ENCODE measurements at places on chromosomes 2 and 18. TPM values are rescaled to one million over a fixed set of nuclear protein-coding genes. Genes with fewer than 3 reads are reported as not detected.

The ST8SIA5 gene
- 0.01 TPM for polyA plus RNA-seq

DNA sequence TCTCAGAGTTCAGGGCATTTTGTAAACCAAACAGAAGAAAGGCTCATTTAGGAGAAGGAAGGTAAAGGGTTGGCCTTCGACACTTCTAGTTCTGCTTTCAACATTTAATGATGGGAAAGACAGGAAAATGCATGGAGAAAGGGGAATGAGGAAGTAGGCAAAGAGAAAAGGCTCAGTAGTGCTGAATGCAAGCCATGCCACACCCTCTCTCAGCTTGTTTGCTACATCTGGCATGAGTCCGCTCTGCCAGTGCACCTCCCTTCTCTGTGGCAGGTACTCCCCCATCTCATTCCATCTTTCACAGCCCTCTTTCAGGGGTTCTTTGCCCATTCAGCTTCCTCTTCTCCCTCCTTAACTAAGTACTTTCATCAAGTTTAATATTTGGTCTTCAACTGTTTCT, 120.9 kb upstream of the ITGB6 start:
- no peak for DNase-seq

DNA sequence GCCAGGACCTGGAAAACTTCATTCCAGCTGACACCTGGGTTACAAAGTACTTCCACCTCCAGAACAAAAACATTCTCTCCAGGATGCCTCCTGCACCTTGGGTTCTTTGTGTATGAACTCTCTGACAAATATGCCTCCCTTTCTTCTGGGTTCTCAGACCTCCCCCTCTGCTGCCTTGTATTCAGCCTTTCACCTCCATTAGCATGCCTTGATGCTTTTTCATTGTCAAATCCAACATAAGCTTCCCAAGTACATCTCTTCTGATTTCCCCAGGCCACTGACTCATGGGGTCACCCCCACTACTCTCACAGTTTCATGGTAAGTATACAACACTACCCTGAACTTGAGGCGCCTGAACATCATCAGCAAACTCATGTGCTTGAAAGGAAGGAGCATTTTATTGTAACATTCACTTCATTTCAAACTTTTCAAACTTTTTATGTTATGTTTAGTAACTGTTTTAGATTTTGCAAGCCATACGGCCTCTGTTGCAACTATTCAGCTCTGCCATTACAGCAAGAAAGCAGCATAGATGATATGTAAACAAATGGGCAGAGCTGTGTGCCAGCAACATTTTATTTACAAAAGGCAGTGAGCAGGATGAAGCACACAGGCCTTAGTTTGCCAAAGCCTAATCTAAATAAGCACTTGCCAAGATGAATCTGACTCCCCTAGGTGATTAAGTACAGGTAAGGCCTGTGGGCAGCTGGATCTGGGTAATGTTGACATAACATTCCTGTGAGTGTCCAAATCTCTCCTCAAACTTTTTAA, 32.5 kb upstream of the MRPS9 start:
- peak; percentile 2 for DNase-seq

DNA sequence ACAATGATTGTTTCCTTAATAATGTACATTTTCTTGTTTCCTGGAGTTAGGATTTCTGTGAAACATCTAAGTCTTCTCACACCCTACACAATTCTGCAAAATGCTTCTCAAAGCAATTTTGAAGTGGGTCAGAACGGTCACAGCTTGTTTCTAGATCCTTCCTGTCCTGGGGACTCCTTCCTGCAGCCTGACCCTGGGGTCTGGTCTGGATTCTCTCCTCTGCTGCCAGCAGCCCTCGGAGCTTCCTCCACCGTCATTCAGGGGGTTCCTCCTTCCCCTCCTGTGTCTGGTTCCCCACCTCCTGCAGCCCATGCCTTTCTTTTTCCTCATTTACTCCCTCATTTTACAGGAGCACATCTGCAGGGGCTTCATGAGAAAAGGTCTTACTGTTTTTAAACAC, 322.1 kb downstream of the AGPS start:
- DNase-seq, result no peak

DNA sequence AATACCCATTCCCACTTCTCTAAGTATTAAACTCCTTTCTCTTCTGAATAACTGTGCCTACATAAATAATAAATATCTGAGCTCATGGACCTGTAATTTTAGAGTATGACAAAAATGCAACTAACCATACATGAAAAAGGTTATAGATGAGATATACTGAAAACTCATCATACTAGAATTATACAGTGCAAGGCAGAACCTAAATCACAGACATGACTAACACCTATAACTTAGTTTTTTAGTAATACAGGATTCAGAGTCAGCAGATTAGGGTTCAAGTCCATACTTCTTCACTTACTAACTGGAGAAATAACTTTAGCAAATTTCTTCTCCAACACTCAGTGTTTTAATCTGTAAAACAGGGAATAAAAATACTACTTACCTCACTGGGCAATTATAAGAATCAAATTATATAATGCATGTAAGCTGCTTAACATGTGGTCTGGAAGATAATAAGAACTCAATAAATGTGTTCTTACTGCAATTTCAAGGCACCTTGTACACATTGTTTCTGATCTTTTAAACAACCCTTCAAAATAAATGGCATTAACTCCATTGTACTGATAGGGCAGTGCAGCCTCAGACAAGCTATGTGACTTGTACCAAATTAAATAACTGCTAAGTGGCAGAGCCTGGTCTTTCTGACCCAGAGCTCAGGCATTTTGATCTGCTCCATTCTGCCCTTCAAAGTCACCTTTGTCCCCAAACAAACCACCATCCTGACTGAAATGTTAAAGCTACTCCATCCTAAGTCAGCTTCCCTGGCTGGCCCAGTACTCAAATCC, 39.6 kb upstream of the KLF7 start:
- DNase-seq, result no peak

DNA sequence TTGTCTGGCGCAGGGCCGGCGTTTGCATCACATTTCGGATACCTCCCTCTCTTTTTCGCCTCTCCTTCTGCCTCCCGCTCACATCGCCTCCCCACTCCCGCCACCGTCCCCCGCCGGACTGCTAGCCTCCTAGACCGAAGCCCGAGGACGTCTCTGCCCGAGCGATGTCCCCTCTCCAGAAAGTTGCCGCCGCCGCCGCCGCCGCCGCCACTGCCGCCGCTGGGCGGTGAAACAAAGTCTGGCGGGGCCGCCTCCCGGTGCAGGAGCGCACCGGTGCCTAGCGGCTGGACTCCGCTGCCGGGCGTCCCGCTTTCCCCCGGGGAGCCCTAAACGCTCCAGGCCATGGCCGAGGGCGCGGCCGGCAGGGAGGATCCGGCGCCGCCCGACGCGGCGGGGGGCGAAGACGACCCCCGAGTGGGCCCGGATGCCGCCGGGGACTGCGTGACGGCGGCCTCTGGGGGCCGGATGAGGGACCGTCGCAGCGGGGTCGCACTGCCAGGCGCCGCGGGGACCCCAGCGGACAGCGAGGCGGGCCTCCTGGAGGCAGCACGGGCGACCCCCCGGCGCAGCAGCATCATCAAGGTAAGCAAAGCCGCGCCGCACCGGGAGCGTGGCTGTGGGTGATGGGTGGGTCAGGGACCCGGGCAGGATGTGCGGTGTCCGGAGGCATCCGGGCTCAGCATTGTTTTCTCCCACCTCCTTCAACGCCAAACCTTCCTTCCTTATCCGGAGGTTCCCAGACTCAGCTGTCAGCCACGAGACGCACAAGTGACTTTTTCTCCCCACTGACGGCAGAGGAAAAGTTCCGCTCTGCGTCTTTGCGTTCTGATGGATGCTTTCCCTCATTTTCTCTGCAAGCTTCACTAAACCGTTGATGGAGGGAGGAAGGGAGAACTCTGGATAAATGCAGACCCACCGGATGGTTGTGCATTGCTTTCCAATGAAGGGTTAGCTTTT, 643 bp downstream of the PLCL1 start:
- DNase-seq, result peak; percentile 4

GRCh38 chr2:219285894-219286425, 6.8 kb downstream of the DNAJB2 start:
- peak; percentile 48 for DNase-seq

DNA sequence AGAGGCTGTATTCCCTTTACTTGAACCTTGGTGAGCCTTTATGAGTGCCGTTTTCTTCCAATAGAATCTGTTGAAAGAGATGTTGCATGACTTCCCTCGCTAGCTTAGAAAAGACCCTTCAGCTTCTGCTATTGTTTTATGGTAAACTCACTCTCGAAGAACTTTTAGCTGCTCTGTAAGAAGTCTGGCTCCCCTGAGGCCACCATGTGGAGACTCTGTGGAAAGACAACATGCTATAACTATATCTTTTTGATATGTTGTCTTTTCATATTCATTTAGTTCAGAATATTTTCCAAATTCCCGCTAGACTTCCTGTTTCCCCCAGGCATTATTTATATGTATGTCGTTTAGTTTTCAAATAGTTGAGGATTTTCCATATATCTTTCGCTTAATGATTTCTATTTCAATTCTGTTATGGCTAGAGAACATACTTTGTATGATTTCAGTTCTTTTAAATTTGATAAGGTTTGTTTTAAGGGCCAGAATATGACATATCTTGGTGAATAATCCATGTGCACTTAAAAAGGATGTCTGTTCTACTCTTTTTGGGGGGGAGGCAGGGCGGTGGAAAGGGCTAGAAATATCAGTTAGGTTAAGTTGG, 64.1 kb downstream of the PTPN4 start:
- peak; percentile 46 for DNase-seq

DNA sequence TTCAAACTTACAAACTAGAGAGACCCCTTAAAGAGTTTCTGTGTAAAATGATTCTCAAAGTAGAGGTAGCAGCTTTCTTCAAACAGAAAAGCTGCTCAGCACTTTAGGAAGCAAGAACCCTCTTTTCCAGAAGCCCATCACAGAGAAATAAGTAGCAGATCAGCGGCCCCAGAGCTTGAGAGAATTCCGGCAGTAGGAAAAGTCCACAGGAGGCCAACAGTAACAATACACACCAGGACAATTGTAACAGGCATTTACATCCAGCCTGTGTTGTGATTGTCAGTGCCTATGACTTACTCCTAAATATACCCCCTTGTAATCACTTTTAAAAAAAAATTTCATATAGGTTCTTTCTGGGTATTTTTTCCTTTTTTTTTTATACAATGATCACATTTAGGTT, 161.4 kb upstream of the ACVR2A start:
- no peak for DNase-seq

GRCh38 chr2:240624011-240624949, 1.0 kb upstream of the GPR35 start:
- DNase-seq, result no peak

GRCh38 chr2:20415511-20415918, 31.4 kb upstream of the RHOB start:
- DNase-seq, result peak; percentile 23
